ENCODE measurements at places on chromosomes 1 and 21.
A peak's percentile ranks its signal among the peaks of the same experiment; 100 is the strongest.

- no peak for DNase-seq
Measured at GRCh38 chr1:149846042-149846441, 53.3 kb upstream of the BOLA1 start.

- DNase-seq, result peak; percentile 67
Measured at GRCh38 chr1:114510274-114511031, 550 bp downstream of the TRIM33 start.

GRCh38 chr1:18965206-18966173 lies 9.0 kb upstream of the IFFO2 start:
- DNase-seq, result peak; percentile 90

DNA sequence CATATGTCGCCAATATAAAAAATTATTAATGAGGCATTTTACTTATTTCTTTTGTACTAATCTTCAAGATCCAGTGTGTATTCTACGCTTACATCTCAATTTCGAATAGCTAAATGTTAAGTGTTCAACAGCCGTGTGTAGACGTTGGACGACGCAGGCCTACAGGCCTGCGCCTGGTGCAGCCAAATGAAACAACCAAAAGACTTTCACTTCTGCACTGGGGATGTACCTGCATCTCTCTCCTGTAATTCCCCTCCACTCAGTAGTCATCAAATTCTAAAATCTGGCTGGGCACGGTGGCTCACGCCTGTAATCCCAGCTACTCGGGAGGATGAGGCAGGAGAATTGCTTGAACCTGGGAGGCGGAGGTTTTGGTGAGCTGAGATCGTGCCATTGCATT lies 76.8 kb upstream of the HNRNPU start:
- no peak for DNase-seq

- no peak for DNase-seq
Measured at GRCh38 chr1:243851257-243851756, 1.3 kb upstream of the AKT3 start.
